AG04449 (cell line): ENCODE measurements at places on chromosomes 16 and 17.

DNA sequence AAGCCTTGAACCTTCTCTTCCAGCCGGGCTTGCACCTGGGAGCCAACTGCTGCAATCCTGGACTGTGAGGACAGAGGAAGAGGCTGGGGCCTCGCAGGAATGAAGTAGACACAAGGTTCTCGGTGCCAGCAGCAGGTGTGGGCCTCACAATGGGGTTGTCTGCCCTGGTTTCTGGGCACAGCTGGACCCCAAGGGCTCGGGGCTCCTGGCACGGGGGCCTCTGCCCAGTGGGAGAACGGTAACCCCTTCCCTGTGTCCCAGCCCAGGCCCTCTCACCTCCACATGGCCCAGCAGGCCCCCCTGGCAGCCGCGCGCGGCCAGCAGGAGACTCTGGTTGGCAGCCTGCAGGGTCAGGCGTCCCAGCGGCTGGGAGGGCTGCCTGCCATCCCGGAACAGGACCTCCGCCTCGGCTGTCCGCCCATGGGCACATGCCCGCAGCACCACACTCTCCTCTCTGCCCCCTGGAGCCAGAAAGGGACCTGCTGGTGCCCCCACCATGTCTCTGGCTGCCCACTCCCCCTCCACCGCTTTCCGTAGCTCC lies 46.9 kb downstream of the RMI2 start:
- DNase-seq: no peak

GRCh38 chr16:65315081-65315780 lies 193.4 kb upstream of the CDH11 start:
- no peak for DNase-seq

GRCh38 chr16:55647798-55648197 lies 8.0 kb upstream of the SLC6A2 start:
- no peak for DNase-seq

DNA sequence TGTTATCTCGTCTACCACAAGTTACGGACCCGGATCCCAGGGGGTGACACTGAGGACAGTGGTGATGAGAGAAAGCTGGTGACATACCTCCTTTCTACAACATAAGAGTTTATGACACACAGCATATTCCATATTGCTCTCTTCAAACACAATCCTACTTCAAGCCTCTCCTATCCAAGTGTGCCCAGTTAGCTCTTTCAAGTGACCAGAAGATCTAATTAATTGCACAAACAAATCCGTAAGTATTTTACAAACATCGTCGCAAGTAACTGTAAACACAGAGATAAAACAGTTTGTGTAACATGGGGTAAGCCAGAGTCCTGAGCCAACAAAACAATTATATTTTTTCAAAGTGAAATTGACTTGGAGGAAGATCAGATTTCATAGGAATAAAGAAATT lies 235.0 kb downstream of the CHD9NB start:
- no peak for DNase-seq
